Right atrium auricular region (tissue), 2 donors: ENCODE measurements at places on chromosomes 1 and 21. TPM values are rescaled to one million over a fixed set of nuclear protein-coding genes. Genes with fewer than 3 reads are reported as not detected.

RNU1-4 gene
- total RNA-seq = not detected

FBXO2 gene
- total RNA-seq = 16.7 TPM

GRCh38 chr1:212752934-212753497 lies 38.6 kb downstream of the NSL1 start:
- no peak for DNase-seq
- no peaks in the 10 kb centered on the region for H3K36me3 ChIP-seq
- H3K27me3 ChIP-seq = no peaks in the 10 kb centered on the region
- H3K27ac ChIP-seq = peak overlapping the region; percentile 24
- H3K4me3 ChIP-seq = no peak overlapping the region
- H3K4me1 ChIP-seq = peaks cover 14% of the 10 kb centered on the region

GRCh38 chr1:239786464-239786863 lies 305.2 kb upstream of the FMN2 start:
- H3K27me3 ChIP-seq = no peaks in the 10 kb centered on the region
- no peak overlapping the region for H3K4me3 ChIP-seq
- DNase-seq = no peak

GRCh38 chr1:50531027-50531426 lies 107.8 kb upstream of the DMRTA2 start:
- H3K36me3 ChIP-seq = no peaks in the 10 kb centered on the region
- no peak for DNase-seq
- no peak overlapping the region for H3K4me3 ChIP-seq
- no peaks in the 10 kb centered on the region for H3K4me1 ChIP-seq

GRCh38 chr1:229941831-229942230 lies 125.2 kb upstream of the GALNT2 start:
- H3K4me3 ChIP-seq = no peak overlapping the region
- no peak for DNase-seq
- no peaks in the 10 kb centered on the region for H3K36me3 ChIP-seq
- H3K4me1 ChIP-seq = no peaks in the 10 kb centered on the region
- H3K27ac ChIP-seq = no peak overlapping the region
- no peaks in the 10 kb centered on the region for H3K27me3 ChIP-seq

LRRC8C gene
- 9.0 TPM for total RNA-seq

GRCh38 chr1:204308023-204308628 lies 51.6 kb downstream of the PLEKHA6 start:
- H3K4me3 ChIP-seq = no peak overlapping the region
- H3K36me3 ChIP-seq = no peaks in the 10 kb centered on the region
- no peak for DNase-seq

DNA sequence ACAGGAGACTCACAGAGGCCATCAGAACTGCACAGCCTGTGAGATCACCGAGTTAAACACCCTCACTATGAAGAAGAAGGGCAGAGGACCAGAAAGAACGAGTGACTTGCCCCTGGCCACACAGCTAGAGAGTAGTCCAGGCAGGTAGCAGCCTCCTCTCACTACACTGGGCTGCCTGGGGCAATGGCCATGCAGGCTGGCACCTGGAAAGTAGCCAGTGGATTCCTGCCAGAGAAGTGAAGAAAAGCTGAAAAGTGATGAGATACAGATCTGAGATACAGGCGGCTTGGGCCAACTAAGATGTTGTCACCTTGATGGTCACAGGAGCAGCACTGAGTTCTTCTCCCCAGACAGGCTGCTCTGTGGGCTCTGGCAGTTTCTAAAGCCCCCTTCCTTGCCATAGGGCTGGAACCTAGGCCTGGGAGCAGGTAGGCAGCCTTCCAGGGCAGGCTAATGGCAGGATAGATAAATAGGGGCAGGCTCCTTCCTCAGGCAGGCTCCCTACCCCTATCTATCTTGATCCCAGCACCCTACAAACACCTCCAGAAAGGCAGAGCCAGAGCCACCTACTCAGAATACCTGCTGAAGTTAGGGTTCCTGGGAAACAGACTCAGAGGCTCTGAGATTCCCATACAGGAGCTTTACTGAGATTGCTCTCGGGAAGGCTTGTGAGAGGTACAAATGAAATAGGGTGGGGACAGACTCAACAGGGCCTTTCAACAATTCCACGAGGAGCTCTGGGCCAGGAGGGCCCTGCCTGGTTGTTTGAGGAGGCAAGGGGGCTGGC lies 106.3 kb downstream of the BEND5 start:
- no peaks in the 10 kb centered on the region for H3K36me3 ChIP-seq
- DNase-seq = no peak
- H3K4me1 ChIP-seq = no peaks in the 10 kb centered on the region
- H3K27ac ChIP-seq = no peak overlapping the region
- no peaks in the 10 kb centered on the region for H3K27me3 ChIP-seq

DNA sequence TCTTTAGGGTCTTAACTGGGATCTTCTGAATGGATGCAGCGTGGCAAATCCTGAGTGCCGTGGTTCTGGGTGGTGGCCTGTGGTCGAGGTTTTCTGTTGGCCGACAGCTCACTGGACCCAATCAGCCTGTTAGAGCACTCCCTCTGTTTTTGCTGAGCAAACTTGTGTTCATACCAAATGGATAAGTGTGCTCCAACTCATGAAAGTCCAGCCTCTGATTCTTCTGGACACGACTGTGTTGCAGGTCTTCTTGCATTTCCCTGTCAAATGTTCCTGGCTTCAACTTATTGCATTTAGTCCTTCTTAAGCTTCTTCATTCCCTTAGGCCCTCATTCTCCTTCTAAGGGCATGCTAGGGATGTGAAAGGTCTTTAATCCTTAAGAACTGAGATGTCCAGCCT lies 63.7 kb downstream of the AJAP1 start:
- H3K4me1 ChIP-seq = no peaks in the 10 kb centered on the region
- H3K27ac ChIP-seq = no peak overlapping the region
- no peaks in the 10 kb centered on the region for H3K36me3 ChIP-seq
- no peaks in the 10 kb centered on the region for H3K27me3 ChIP-seq
- DNase-seq = no peak

CRP gene
- total RNA-seq = not detected

DNA sequence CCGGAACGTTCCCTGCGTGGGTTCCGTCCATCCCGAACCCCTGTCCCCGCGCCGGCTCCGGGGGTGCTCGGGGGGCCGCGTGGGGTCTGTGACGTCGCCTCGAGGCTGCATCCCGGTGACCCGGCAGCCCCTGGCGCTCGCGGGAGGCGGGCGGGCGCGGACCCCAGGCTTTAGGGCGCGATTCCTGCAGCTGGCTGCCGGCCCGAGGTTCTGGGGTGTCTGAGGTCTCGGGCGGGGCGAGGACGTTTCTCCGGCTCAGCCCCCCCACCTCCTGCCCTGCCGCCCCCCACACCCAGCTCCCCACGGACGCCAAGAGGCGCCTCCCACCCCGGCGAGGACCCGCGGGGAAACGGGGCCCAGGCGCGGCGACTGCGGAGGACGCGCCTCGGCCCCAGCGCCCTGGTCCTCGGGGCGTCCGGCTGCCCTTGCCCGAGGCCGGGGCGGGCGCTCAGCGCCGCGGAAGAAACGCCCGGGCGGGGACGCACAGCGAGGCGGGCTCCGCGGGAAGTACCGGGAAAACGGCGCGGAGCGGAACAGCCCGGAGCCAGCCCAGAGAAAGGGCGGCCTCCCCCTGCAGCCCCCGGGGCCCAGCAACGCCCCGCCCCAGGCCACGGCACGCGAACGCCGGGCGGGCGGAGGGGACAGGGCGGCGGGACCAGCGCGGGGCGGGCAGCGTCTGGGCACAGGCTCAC lies 1.3 kb upstream of the PCBP3 start:
- no peaks in the 10 kb centered on the region for H3K36me3 ChIP-seq
- H3K4me1 ChIP-seq = no peaks in the 10 kb centered on the region
- no peak for DNase-seq
- peak overlapping the region; percentile 33 for H3K4me3 ChIP-seq

DNA sequence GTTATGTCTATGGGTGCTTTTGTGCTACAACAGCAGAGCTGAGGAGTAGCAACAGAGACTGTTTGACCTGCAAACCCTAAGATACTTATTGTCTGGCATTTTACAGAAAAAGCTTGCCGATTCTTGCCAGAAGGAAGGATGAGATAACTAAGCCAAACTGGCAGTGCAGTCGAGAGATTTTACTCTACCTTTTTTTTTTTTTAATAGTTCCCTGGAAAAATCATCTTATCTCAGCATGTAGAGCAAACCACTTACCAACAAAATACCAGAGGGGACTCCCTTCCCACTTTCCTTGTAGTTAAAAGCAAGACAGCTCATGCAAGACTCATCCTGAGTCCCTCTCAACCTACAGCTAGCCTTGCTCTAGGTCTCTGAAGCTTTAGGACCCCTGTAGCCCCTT lies 132.9 kb downstream of the SYT2 start:
- DNase-seq = no peak
- no peak overlapping the region for H3K27ac ChIP-seq
- H3K4me3 ChIP-seq = no peak overlapping the region
- H3K36me3 ChIP-seq = peaks cover 56% of the 10 kb centered on the region

- no peak overlapping the region for H3K27ac ChIP-seq
- H3K36me3 ChIP-seq = no peaks in the 10 kb centered on the region
- no peaks in the 10 kb centered on the region for H3K4me1 ChIP-seq
- H3K27me3 ChIP-seq = no peaks in the 10 kb centered on the region
- DNase-seq = no peak
These were observed 18.2 kb upstream of the RC3H1 start for GRCh38 chr1:174040387-174040786.

- no peak overlapping the region for H3K27ac ChIP-seq
- DNase-seq = no peak
- no peaks in the 10 kb centered on the region for H3K27me3 ChIP-seq
- H3K36me3 ChIP-seq = no peaks in the 10 kb centered on the region
- peaks cover 11% of the 10 kb centered on the region for H3K4me1 ChIP-seq
These were observed 356.1 kb downstream of the OMA1 start for GRCh38 chr1:58190267-58190988.

LMX1A gene
- total RNA-seq = not detected

DNA sequence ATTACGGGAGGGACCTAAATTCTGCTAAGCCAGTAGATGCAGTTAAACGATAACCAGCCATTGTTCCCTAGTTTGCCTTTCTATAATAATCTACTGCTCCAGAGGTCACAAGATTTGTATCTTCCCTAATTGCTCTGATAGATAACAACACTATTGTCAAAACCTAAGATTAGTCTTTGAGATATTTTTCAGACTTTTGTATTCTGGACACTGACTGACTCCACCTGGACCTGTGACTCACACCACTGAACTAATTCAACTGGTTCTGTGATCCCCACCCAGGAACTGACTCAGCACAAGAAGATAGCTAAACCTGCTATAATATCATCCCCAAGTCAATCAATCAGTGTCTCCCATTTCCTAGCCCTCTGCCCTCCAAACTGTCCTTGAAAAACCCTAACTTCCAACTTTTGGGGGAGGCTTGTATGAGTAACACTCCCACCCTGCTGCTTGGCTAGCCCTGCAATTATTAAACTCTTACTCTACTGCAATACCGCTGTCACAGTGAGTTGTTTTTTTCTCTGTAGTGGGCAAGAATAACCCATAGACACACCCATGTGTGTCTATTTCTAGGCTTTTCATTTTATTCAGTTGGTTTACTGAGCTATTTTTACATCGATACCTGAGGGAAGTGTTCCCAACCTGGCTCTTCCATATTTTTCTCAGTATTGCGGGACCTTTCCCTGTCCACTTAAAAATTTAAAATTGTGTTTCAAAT lies 11.2 kb downstream of the KIFAP3 start:
- no peak overlapping the region for H3K4me3 ChIP-seq
- H3K27ac ChIP-seq = no peak overlapping the region
- no peaks in the 10 kb centered on the region for H3K27me3 ChIP-seq
- no peak for DNase-seq

GRCh38 chr1:151058692-151059091 lies 730 bp downstream of the CDC42SE1 start:
- peaks cover 27% of the 10 kb centered on the region for H3K36me3 ChIP-seq
- no peaks in the 10 kb centered on the region for H3K27me3 ChIP-seq
- no peak for DNase-seq
- no peaks in the 10 kb centered on the region for H3K4me1 ChIP-seq

GRCh38 chr1:47401761-47402160 lies 14.3 kb upstream of the FOXE3 start:
- no peak overlapping the region for H3K27ac ChIP-seq
- no peak overlapping the region for H3K4me3 ChIP-seq
- H3K4me1 ChIP-seq = no peaks in the 10 kb centered on the region
- DNase-seq = no peak
- no peaks in the 10 kb centered on the region for H3K36me3 ChIP-seq

DNA sequence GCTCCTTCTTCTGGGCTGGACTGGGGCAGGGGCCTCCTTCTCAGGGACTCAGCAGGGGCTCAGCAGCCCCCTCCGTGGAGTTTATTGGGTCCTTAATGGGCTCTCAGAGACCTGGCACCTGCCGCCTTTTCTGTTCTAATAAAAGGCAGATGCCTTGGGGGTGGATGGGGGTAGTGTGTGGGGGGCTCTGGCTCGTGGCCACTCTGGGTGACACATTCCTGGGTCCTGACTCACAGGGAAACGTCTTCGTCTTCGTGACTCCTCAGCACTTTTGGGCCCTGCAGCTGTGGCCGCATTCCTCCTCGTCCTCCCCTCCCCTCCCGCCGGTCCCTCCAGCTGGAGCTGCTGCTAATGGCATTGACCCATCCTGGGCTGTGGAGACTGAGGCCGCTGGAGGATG lies 107.8 kb upstream of the WNT4 start:
- no peaks in the 10 kb centered on the region for H3K27me3 ChIP-seq
- H3K4me3 ChIP-seq = no peak overlapping the region
- no peaks in the 10 kb centered on the region for H3K36me3 ChIP-seq
- H3K4me1 ChIP-seq = no peaks in the 10 kb centered on the region
- no peak for DNase-seq
- no peak overlapping the region for H3K27ac ChIP-seq

GRCh38 chr1:228455715-228456114 lies 31.5 kb upstream of the RNF187 start:
- no peak overlapping the region for H3K4me3 ChIP-seq
- no peaks in the 10 kb centered on the region for H3K27me3 ChIP-seq
- H3K4me1 ChIP-seq = no peaks in the 10 kb centered on the region
- no peak overlapping the region for H3K27ac ChIP-seq
- H3K36me3 ChIP-seq = no peaks in the 10 kb centered on the region

GRCh38 chr1:41161846-41162245 lies 80.3 kb downstream of the SCMH1 start:
- H3K27me3 ChIP-seq = no peaks in the 10 kb centered on the region
- H3K4me1 ChIP-seq = no peaks in the 10 kb centered on the region
- no peak for DNase-seq
- no peak overlapping the region for H3K27ac ChIP-seq

DNA sequence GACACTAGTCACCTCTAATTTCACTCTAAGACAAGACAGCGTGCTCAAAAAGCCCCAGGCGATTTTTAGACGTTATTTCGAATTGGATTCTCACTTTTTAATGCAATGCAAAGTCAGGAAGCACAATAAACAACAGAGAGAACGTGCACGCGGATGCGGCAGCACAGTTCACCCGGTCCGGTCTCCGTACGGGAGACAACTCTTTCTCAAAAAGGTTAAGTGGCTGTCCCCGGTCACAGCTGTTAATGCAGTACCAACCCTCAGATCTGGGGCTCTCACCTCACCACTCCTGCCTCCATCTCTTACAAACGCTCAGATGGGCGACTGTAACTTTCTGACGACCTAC lies 1.2 kb downstream of the HP1BP3 start:
- no peaks in the 10 kb centered on the region for H3K27me3 ChIP-seq
- H3K27ac ChIP-seq = peak overlapping the region; percentile 98
- H3K4me3 ChIP-seq = peak overlapping the region; percentile 81
- no peak for DNase-seq
- H3K4me1 ChIP-seq = peaks cover 49% of the 10 kb centered on the region

GRCh38 chr1:7117399-7118281 lies 332.4 kb downstream of the CAMTA1 start:
- H3K4me1 ChIP-seq = no peaks in the 10 kb centered on the region
- no peak overlapping the region for H3K4me3 ChIP-seq
- no peak for DNase-seq
- no peaks in the 10 kb centered on the region for H3K27me3 ChIP-seq
- H3K36me3 ChIP-seq = no peaks in the 10 kb centered on the region

GRCh38 chr1:35807614-35808449 lies at the start of gene AGO4:
AGO4 (plus strand) TSS chr1:35808016; CDS start chr1:35808417, 401 bp downstream.
- H3K36me3 ChIP-seq = no peaks in the 10 kb centered on the region
- no peak for DNase-seq
- peaks cover 28% of the 10 kb centered on the region for H3K4me1 ChIP-seq
- H3K27ac ChIP-seq = peak within 1 kb of the TSS; percentile 93
- peak within 1 kb of the TSS; percentile 95 for H3K4me3 ChIP-seq

PLA2G4A gene
- total RNA-seq = 8.2 TPM
